ENCODE measurements at places on chromosomes 4 and X.
A peak's percentile ranks its signal among the peaks of the same experiment; 100 is the strongest.

DNA sequence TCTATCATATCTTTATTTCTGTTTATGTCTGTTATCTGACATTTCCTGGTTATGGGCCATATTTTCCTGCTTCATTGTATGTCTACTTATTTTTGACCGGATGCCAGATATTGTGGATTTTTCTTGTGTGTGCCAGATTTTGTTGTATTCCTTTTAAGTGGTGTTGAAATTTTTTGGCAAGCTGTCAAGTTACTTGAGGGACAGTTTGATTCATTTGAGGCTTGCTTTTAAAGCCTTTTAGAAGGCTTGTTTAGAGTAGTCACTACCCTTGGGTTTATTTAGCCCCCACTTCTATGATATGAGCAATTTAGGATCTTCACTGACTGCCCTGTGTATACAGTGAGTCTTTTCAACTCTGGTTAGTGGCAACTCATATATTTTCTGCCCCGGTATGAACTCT, 29.2 kb upstream of the NPY2R start:
- no peak for DNase-seq

- no peak for DNase-seq
These were observed 814 bp upstream of the RBM47 start for GRCh38 chr4:40630335-40631021.

DNA sequence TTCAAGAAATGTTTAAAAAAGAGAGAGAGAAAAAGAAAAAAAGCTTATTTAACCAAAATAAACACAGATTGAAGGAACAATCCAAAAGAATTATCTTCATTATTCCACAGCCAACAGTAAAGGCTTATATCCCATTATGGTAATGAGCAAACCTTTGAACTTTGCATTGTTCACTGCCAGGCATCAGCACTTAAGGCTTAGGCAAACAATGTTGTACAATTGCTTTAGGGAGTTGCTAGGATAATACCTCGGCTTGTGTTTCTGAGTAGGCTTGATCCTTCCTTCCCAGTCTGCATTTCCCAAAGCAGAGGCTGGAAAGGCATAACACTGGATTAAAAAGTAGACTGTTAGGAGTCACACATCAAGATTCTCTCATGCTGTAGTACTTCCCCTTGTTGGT, 352.7 kb upstream of the IGFBP7 start:
- no peak for DNase-seq

GRCh38 chrX:109974906-109975655, 27.8 kb upstream of the TMEM164 start:
- no peak for DNase-seq

GRCh38 chrX:153968754-153969124, 2.9 kb downstream of the HCFC1 start:
- DNase-seq: peak; percentile 32

Measured in T-helper 17 cell (primary cell).